ENCODE measurements at places on chromosomes 6 and 20.

- DNase-seq: peak; percentile 68
Observed at GRCh38 chr6:154154389-154154967, 115.4 kb downstream of the OPRM1 start.

DNA sequence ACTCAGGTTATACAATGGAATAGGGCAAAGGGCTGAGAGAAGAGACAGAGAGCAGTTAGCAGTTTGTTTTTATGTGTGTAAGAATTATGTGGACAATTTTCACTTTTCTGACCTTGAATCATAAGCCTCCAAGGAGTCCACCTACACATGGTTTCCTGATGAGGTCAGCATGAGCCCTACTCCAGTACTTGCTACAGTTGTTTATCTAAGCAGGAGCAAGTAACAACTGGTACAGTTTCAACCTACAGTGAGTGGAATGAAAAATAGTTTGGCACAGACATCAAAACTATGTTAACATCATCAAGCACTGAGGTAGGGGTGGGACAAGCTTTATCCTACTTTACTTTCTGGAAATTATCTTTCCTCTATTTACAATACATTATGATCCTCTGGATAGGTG lies 426.7 kb upstream of the ID4 start:
- DNase-seq: no peak

- DNase-seq: no peak
Observed at GRCh38 chr6:112780498-112781096, 433.5 kb downstream of the RFPL4B start.

- DNase-seq: no peak
Observed at GRCh38 chr20:21519136-21519584, 5.3 kb upstream of the NKX2-2 start.

DNA sequence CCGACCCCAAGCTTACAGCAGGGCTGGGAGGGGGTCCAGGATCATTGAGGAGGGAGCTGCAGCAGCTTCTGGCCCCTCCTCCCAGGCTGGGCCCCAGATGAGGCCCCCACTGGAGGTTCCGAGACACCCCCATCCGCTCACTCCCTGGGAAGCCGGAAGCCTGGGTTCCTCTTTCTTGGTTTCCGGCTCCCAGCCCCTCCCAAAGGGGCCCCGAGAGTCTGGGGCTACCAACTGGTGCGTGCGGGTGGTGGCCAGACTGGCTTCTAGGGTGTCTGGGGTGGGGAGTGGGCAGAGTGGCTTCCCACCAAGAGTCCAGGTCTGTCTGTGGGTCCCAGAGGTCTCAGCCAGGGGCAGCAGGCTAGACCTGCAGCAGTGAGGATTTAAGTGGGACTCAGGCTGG lies 2.2 kb downstream of the RGS19 start:
- DNase-seq: no peak

DNA sequence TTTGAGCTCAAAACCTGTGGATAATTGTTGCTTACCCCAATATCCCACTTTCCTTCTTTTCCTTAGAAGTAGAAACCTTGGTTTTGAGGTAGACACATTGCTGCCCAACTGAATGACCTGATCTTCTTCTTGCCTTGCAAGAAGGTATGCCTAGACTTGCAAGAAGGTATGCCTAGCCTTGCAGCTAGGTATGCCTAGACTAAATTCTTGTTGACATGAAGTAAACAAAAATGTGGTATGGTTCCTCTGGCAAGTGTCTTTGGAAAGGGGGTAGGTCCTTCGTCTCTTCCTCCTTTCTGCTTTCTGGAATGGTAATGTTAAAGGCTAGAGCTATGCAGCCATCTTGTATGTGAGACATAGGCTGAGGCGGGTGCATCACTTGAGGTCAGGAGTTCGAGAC lies 129.2 kb downstream of the GMPR start:
- no peak for DNase-seq

DNA sequence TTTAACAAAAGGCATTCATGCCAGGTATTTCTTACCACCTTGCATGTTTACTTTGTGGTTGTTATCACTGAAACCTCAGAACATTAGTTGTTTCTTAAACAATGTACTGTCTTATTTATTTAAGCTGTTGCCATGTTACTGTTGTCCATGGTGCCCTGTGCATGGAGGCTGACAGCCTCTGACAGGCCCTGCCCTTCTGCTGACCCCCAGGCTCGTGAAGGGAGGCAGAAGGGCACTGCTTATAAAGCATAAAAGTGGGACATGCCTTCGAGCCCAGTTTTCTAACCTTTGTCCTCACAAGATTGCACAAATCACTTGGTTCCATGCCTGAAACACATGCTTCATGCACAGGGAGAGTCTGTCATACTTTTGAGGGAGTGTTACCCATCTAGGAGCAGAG lies 46.7 kb upstream of the CLIC5 start:
- no peak for DNase-seq

- DNase-seq: no peak
Observed at GRCh38 chr6:14328163-14328562, 210.6 kb downstream of the CD83 start.

- DNase-seq: no peak
Observed at GRCh38 chr20:6719369-6719721, 48.1 kb upstream of the BMP2 start.

DNA sequence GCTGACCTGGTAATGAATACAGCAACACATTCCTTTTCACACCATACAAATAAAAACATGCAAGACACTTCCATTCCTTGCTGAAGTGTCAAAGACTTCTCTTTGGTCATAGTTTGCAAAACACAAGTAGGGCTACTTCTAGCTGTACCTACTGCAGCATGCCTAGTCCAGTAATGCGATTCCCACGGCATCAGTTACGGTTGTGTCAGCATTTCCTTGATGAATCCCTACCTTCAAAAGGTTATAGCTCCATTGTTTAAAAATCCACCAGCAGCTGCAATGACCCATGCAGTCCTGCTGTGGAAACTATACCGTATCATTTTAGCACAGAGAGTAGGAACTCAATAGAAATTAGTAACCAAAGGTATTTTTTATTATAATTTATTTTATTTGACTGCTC lies 1371.5 kb downstream of the EPHA7 start:
- DNase-seq: no peak

- DNase-seq: peak; percentile 27
Observed at GRCh38 chr6:41546475-41546865, 289 bp downstream of the FOXP4 start.

DNA sequence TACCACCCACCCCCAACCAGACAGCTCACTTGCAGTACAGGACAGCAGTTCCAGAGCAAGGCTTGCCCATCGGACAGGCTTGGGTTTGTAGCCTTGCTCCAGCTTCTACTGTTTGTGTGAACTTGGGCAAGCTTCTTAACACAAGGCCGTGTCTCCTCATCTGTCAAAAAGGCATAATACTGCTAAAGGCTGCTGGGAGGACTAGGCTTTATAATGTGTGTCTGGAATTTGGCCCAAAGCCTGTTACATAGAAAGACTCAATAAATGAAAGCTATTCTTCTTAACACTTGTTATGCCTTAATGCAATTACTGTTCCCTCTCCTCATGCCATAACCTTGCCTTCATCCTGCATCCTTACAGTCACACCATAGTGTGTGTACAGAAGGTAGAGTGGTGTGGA lies 43.4 kb downstream of the LYRM4 start:
- DNase-seq: no peak

DNA sequence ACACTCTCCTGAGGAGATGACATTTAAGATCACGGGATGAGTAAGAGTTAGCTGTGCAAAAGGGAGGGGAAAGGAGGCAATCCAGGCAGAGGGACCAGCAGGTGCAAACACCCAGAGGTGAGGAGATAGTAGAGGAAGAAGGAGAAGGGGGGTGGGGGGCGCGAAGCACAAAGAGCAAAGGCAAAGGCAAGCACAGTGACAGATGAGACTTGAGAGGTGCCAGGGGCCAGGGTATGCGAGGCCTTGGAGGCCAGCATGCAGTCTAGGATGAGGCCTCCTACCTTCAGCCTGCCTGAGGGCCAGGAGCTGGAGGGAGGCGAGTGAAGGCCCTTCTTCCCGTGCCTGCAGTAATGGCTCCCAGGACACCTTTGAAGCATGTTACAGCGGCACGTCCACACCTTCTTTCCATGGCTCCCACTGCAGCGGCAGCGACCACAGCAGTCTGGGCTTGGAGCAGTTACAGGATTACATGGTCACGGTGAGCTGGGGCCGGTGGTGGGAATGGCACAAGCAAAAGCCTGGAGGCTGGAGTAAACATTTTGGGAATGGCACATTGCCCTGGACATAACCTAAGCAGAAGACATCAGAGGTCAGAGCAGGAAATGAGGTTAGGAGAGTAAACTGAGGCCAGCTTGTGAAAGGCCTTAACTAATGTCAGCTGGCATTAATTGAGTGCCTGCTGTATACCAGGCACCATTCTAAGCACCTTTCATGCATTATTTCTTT lies 18.6 kb downstream of the CCM2L start:
- DNase-seq: no peak

GRCh38 chr6:150256618-150257272 lies 112.1 kb upstream of the IYD start:
- DNase-seq: no peak

- no peak for DNase-seq
Observed at GRCh38 chr6:46490425-46491200, 636 bp downstream of the RCAN2 start.

- no peak for DNase-seq
Observed at GRCh38 chr6:122666418-122666817, 56.2 kb downstream of the PKIB start.

DNA sequence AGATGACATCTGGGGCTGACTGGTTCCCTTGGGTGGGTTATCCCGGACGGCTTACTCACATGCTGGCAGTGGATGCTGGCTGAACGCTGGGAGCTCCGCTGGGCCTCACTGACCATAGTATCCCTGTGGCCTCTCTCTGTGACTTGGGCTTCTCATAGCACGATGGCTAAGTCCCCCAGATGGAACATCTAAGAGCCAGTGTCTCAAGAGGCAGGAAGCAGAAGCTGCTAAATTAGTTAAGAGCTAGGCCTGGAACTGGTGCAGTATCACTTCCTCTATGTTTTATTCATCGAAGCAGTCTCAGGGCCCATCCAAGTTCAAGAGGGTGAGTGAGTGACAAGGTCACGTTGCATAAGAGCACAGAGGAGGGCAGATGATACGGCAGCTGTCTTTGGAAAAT lies 116.5 kb upstream of the LAMP5 start:
- no peak for DNase-seq

GRCh38 chr6:12265791-12266190 lies 24.4 kb upstream of the EDN1 start:
- DNase-seq: no peak

DNA sequence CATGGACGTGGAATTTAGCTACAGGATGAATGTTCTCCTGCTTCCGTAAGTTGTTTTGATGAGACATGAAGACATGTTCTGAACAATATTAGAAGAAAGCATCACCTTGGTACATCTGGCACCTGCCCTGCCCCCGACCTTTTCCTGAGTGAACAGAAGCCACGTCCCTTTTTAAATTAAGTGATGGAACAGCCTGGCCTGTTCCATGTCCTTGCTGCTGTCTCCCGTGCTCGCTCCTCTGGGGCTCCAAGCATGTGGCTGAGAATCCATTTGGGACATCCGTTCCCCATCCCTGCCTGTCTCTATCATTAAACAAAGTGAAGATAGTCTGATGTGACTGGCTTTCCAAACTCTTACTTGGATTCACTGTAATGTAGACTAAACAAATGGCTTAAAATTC lies 36.4 kb downstream of the ERMARD start:
- no peak for DNase-seq

- no peak for DNase-seq
Observed at GRCh38 chr6:51322505-51322904, 503.8 kb downstream of the TFAP2B start.

DNA sequence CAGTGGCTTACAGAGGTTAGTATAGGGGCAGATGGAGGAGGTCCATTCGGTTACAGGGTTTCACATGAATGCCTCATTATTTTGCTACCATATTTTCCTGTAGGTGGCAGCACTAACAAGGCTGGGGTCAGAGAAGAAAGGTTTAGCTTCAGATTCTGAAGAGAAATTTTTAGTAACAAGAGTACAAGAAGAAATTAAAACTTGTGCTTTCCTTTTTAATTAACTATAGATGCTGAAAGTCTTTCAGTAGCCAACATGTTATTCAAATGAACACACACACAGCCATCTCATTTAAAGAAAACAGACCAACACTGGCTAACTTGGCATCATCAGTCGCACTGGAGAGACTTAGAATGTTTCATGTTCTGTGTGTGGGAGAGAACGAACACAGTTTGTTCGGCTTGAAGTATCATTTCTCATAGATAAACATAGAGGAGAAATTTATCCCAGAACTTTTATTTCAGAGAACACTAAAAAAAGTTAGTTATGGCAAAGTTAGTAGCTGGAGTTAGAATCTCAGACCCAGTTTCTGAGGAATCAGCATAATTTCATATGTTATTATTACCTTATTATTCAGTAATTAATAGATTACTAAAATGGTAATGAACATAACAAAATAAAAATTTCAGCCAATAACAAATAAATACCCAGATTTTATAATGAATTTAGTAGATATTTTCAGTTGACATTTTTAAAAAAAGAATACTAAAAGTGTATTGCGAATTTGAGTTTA lies 314.0 kb upstream of the RSPO3 start:
- DNase-seq: no peak

GRCh38 chr20:21900431-21900830 lies 195.0 kb downstream of the PAX1 start:
- DNase-seq: no peak

DNA sequence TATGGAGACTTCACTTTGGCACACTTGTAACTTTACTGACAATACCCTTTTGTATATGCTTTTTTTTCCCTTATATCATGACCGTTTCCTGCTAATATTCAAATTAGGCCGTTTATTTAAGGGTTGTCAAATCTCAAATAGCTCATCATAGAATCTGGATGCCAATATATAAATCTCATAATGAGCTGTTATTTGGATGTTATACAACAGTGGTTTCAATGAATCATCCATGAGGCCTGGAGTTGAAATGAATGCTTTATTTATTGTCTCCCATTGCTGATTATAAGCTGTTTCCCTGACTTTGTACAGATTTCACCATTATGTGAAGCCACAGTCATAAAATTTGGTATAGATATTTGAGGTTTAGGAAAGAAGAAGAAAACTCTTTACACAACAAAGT lies 256.1 kb downstream of the PLCB1 start:
- no peak for DNase-seq

GRCh38 chr6:156752666-156753301 lies 24.4 kb upstream of the ARID1B start:
- DNase-seq: no peak

DNA sequence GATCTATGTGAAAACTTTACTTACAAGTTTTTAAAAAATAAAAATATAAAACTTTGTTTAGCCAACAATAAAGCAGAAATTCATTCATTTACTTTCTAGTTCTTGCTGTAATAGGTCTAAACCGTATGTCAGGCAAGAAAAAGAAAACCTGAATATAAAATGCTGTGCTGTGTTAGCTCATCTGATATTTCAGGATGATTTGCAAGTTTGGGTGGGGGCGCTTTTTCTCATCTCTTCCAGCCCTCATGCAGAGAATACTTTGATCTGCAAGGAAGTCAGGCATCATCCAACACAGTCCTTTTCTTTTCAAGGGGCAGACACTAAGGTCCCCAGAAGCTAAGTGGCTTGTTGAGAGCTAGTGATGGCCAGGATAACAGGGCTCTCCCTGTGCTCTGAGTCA lies 153.2 kb downstream of the TBC1D7 start:
- no peak for DNase-seq

- no peak for DNase-seq
Observed at GRCh38 chr20:63224412-63225081, 8.6 kb upstream of the YTHDF1 start.

GRCh38 chr6:33981421-33981820 lies 164.5 kb downstream of the GRM4 start:
- DNase-seq: no peak

Measured in effector CD4-positive, alpha-beta T cell (primary cell).